ENCODE measurements at places on chromosomes 1 and 21. TPM values are rescaled to one million over a fixed set of nuclear protein-coding genes. Genes with fewer than 3 reads are reported as not detected.

SLC35E2B gene
- 21.7 TPM for total RNA-seq

C1QA gene
- total RNA-seq = not detected

ERVH48-1 gene
- not detected for total RNA-seq

DHRS3 gene
- 229 TPM for total RNA-seq

- DNase-seq = no peak
Observed at GRCh38 chr21:38671773-38672172, 134.0 kb upstream of the ETS2 start.

GRCh38 chr1:3170561-3171453 lies 101.8 kb downstream of the PRDM16 start:
- no peak for DNase-seq

GRCh38 chr1:160717306-160717705 lies 5.7 kb upstream of the CD48 start:
- DNase-seq = no peak

GRCh38 chr21:45559216-45560105 lies 17.2 kb upstream of the SLC19A1 start:
- DNase-seq = no peak

DNA sequence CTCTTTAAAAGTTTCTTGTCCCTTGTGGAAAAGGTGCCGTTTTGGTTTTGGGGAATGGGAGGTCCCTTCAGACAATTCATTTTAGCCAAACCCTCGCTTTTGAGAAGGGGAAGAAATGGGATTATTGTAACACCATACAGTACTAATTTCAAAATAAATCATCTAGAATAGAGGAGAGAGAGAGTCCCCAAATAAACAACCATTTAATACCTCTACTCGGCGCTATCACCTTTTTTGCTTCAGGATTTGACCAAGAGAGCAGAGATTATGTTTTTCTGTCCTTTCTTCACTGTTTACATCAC lies 770 bp upstream of the RC3H1 start:
- DNase-seq = no peak

DNA sequence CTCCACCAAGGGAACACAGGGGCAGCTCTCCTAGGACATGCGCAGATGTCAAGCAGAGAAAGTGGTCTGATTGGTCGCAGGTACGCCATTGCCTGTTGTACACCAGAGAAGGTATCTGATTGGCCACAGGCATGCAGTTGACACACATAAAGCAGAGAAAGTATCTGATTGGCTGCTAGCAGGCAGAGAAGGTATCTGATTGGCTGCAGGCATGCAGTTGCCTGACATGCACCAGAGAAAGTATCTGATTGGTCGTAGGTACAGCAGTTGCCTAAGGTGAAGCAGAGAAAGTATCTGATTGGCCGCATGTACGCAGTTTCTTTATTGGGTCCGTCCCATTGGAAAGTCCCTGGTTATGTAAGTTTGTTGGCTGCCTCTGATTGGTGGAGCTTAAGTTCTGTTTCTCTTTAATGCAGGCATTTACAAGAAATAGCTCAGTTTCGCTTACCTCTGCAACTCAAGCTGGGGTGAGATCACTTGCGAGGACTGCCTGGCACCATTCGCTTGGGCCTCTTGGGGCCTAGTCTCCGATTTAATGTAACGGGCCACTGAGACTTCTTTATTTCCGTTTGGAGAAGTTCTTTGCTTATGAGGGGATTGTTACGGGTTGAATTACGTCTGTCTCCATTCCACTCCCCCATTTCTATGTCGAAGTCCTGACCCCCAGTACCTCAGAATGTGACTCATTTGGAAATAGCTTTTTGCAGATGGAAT lies 74.2 kb downstream of the SIK1 start:
- peak; percentile 34 for DNase-seq

DNA sequence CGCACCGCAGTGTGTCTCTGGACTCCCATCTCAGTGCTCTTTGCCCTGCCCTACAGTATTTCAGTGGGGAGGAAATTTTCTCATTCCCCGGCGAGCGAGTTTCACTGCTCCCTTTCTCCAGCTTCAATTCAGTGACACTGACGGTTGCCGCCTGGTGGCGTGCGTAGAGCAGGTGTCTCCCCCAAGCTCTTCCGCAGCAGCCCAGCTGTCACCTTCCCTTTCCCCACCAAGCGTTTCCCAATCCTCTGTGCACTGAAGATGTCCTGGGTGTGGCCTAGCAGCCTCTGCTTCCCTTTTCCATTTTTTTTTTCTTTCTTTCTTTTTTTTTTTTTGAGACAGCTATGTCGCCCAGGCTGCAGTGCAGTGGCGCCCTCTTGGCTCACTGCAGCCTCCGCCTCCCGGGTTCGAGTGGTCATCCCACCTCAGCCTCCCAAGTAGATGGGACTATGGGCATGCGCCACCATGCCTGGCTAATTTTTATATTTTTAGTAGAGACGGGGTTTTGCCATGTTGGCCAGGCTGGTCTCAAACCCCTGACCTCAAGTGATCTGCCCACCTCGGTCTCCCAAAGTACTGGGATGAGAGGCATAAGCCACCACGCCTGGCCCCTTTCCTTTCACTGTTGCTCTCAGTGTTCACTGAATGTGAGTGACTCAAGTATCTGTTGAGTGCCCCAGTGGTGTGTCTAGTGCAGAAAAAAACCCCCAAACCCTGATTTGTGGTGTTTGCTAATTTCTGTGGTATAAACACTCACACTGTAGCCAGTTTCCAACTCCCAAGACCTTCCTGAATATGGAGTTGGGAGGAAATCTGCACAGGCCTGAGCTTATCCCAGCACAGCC lies 30.1 kb downstream of the TNFRSF1B start:
- no peak for DNase-seq

GRCh38 chr1:30664103-30664755 lies 59.2 kb downstream of the MATN1 start:
- peak; percentile 46 for DNase-seq

- no peak for DNase-seq
Observed at GRCh38 chr1:200258447-200259375, 151.1 kb downstream of the ZNF281 start.

DNA sequence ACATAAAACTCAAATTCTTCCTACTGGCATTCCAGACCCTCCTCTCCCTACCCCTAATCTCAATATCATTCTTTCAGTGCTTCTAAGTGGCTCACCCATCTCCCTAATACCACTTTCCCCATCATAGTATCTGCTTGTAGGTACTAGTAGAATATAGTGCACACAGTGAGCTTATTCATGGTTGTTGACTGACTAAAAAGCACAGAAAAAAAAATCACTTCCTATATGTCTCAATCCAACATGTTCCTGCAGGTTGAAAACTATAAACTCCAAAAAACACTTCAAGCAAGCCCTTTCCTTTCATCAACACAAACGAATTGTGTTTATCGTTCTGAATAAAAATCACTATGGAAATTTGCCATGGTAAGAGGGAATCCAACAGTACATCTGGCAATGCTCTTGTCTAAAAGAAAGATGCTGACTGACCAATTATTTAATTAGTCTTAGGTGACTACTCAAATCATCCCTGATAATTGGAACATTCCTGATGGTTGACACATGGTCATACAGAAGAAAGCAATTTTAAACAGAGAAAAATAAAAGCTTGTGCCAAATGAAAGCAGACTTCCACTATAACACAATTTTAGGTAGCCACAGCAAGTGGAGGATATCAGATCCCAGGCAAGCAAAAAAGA lies 87.1 kb downstream of the NDUFS5 start:
- DNase-seq = no peak

- DNase-seq = no peak
Observed at GRCh38 chr1:105419030-105419429, 1637.4 kb upstream of the PRMT6 start.

DNA sequence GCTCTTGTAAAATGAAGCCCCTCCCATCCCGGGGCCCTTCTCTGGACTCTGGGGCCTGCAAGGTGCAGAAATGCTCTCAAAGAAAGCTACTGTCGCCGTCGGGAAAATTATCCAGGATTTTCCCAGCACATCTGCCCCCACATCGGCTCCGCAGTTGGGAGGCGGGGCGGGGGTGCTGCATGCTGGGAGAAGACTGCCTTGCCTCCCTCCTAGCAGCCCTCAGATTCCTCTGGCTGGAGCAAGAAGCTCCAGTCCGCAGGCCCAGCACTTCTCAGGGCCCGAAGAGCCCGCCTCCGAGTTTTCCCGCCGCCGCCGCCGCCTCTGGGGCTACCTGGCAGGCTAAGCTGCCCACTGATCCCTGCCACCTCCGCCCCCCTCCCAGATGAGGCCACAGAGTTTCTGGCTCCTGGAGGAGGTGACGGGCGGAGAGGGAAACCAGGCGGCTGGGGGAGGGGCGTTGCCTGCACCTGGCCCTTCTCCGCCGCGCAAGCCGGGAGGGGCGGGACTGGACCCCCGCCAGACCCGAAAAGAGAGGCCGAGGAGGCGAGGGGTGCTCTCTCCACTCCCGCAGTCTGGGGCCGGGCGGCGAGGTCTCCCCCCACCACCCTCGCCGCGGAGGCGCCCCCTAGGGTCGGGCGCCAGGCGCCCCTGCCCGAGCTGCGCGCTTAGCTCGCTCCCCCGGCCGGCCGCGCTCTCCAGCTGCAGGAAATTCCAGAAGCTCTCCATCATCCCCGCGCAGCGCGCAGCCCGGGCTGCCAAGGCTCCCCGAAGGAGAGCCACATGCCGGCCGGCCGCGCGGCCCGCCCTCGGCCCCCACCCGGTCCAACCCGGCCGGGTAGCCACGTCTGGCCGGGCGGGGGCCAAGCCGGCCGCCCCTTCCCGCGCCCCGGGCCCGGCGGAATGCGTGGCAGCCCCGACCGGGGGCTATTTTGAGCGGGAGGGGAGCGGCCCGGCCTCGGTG lies 28.8 kb downstream of the AHDC1 start:
- DNase-seq = peak; percentile 90
